HuH-7.5 (cell line): ENCODE measurements at places on chromosomes 4 and X.

DNA sequence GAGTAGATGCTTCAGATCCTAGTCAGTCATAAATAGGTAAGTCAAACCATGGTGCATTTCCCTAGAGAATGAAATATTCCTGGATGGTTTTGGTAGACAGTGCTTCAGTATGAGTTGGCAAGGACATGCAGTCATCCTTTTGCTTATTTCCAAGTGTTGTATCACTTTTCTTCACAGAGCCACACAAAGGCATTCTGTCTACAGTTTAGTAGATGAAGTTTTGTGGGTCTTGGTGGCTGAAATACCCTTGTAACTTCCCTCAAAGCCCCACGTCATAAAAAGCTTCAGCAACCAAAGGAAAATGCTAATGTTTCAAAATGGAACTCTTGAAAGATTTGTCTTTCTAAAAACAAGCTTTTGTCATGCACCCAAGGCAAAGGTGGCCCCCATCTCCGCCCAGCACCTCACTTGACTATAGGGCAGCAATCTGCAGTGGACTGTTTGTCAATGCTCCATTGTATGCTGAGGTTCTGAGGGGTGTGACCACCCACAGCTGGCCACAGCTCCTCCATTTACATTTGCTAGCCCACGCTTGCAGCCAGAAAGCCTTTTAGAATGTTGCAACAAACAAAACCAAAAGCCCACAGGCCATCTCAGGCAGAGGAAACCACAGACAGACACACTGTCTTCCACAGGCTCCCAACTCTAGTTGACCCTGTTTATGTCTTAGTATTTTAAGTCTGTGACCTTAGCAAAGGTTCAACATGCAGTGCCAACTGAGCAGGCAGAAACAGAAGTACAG is 87.1 kb upstream of the FAM9C start:
- DNase-seq: no peak

DNA sequence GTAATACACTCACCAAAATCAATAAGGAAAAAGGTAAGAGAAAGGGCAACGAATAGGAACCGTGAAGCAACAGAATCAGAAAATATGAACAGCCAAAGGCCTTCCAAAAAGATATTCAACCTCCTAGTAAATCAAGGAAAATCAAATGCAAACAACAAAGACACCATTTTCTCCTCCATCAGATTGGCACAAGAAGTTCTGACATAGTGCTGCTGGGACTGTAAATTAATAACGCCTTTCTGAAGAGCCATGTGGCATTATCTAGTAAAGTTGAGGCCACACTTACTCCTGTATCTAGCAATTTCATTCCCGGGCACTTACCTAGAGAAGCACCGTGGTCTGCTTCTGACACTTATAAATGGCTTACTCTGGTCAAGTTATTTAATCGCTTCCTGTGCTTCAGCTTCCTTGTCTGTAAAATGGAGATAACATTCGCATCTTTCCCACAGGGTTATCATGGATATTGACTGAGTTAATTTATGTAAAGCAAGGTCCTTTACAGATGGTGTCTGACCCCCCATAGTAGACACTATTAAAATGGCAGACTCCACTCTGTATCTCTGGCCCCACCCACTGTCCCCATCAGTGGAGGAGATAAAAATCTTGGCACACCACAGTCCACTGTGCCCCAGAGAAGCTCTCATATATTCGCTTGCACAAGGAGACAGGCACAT is 20.5 kb upstream of the ENPP6 start:
- no peak for DNase-seq

GRCh38 chr4:37475087-37475486 is 211.1 kb downstream of the RELL1 start:
- DNase-seq: no peak

- no peak for DNase-seq
Observed at GRCh38 chr4:176587920-176588319, 204.8 kb downstream of the VEGFC start.

DNA sequence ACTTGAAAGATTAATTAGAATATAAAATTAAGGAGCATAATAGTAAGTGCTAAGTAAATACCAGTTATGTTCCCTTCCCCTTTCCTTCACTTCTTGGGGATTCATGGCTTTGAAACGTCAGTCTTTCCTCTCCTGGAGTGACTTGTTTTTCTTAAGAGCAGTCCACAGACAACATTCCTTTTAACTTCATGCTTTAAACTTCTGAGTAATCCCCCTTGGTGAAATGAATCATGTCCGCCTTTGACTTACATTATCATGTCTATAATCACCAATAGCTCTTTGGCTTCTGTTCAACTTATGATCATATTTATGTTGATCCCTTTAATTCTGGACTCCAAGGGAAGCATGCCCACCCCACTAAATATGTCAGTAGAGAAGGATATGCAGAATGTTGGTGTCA is 1012.1 kb upstream of the SLIT2 start:
- DNase-seq: no peak

- no peak for DNase-seq
Observed at GRCh38 chr4:139694522-139695107, 29.0 kb downstream of the MGST2 start.

DNA sequence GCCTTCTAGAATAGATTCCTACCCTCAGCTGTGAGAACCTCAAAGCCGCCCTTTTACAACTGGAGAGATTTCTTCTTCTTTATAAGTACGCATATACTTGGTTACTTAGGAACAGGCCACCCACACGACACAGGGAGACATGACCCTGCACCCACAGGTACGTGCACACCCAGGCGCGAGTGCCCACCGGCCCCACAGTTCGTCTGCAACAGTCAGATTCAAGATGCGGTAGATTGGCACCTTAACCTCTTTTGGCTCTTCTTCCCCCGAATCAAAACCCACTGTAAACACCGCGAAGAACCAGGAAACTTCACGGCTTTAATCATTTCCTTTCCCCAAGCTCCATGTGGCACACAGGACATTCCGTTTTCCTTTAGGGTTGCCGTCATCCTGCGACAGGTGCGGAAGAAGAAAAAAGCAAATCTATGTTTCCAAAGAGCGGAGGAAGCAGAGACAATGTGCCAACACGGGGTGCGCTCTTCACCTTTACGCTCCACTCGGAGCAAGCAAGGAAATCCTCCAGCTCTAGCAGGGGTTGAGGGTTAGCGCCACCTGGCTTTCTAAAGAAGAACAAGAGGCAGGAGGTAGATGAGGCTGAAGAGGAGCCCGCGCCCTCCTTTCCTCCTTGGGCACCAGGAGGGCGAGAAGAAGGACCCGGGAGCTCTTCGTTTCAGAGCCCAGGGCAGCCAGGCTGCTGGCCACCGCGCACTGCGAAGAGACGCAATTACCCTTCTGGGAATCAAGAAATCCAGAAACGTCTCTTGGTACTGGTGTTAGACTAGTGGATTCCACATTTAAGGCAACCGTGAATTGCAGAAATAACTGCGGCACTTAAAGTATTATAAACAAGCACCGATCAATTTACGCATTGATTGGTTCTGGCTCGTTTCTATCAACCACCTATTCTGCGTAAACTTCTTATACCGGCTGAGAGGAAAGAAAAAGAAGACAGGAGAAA is 35.7 kb downstream of the HAND2 start:
- peak; percentile 81 for DNase-seq
